ENCODE measurements at places on chromosomes 3 and 15. TPM values are rescaled to one million over a fixed set of nuclear protein-coding genes. Genes with fewer than 3 reads are reported as not detected.

The MED12L gene
- 2.0 TPM for polyA plus RNA-seq

GRCh38 chr3:45199837-45200648 lies 26.0 kb downstream of the TMEM158 start:
- DNase-seq, result no peak

DNA sequence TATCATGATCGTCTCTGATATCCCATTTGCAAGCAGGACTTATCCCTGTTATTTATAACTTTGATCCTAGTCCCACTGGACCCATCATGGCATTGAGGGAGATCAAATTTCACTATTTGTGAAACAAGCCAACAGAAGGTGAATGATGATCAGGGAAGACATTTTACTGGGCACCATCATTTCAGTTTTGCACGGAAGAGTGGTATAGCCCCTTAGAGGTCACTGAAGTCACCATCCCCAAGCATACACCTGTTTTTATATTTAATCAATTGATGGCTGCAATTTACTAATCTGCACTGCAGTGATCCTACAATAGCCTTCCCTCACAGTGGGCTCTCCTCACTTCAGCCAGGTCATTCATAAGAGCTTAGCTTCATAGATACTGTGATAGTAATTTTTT lies 132.4 kb downstream of the FHIT start:
- DNase-seq, result no peak

The ALDH1A3 gene
- 5.6 TPM for polyA plus RNA-seq

- no peak for DNase-seq
Measured at GRCh38 chr3:197550489-197550888, 5.3 kb downstream of the BDH1 start.

DNA sequence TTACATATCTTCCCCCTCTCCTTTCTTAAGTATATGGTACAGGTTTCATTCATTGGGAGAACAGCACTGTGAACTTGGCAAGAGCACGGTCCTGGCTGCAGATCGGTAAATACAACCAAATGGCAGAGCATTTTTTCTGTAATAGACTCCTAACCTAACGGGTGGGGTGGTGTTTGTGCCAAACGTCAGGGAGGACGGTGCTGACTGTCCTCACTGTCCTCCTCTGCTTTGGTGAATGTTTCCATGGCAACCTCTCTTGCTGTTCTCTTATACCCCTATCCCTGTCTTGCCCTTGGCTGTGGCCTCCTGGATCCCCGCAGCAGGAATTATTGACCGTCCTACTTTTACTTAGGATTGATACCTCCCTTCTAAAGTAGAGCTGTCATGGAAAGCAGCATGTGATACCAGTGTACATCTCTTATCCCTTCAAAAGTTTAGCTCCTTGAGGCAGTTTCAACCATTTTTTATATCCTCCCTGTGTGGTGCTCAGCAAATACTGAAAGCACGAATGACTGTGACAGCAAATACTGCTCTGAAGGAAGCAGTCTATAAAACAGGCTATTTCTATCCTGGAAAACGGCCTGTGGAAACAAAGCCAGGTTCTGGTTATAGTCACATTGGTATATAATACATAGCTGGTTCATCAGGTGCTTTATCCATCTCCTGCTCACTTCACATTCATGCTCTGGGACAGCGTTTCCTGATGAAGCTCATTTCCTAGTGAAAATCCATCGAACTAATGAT lies 275.4 kb upstream of the C2CD4B start:
- DNase-seq, result no peak
